ENCODE measurements at places on chromosomes 4 and X. TPM values are rescaled to one million over a fixed set of nuclear protein-coding genes. Genes with fewer than 3 reads are reported as not detected.

The NUDT11 gene
- total RNA-seq: 0.53 TPM

The SSX7 gene
- not detected for total RNA-seq

The CEP44 gene
- total RNA-seq: 17.0 TPM

The CDKL5 gene
- 30.6 TPM for total RNA-seq

The SERPINA7 gene
- not detected for total RNA-seq

The CHIC1 gene
- 6.5 TPM for total RNA-seq

The BRS3 gene
- not detected for total RNA-seq

The SOWAHB gene
- 2.4 TPM for total RNA-seq

The GAGE2A gene
- not detected for total RNA-seq

The RTL9 gene
- not detected for total RNA-seq

The KIAA1210 gene
- total RNA-seq: not detected

The SSX2B gene
- total RNA-seq: not detected

The HSFX4 gene
- not detected for total RNA-seq

The WNK3 gene
- total RNA-seq: 0.62 TPM

The RENBP gene
- total RNA-seq: 57.0 TPM

The TMPRSS11B gene
- not detected for total RNA-seq

The TBC1D9 gene
- total RNA-seq: 42.6 TPM

The EPHA5 gene
- 0.09 TPM for total RNA-seq
